ENCODE measurements at places on chromosomes 7 and 10. TPM values are rescaled to one million over a fixed set of nuclear protein-coding genes. Genes with fewer than 3 reads are reported as not detected.

FAM13C gene
- total RNA-seq: 44.3 TPM

ZNF727 gene
- total RNA-seq: 1.6 TPM

AHR gene
- total RNA-seq: 20.1 TPM

CFAP43 gene
- 27.7 TPM for total RNA-seq

AGR3 gene
- total RNA-seq: not detected

MLLT10 gene
- total RNA-seq: 50.5 TPM

STAG3 gene
- 0.69 TPM for total RNA-seq

LGI1 gene
- total RNA-seq: 52.8 TPM

OR6B1 gene
- total RNA-seq: not detected

AKR1D1 gene
- not detected for total RNA-seq

GDF2 gene
- total RNA-seq: 0.23 TPM

MRPS17 gene
- total RNA-seq: 27.7 TPM

UNCX gene
- total RNA-seq: 2.3 TPM

VWA2 gene
- 3.2 TPM for total RNA-seq

MEOX2 gene
- total RNA-seq: 0.23 TPM

IL6 gene
- total RNA-seq: not detected

ARMH3 gene
- total RNA-seq: 22.6 TPM

ANKRD61 gene
- 0.46 TPM for total RNA-seq

OR2A1 gene
- total RNA-seq: not detected

COL26A1 gene
- 31.6 TPM for total RNA-seq

PCLO gene
- total RNA-seq: 77.5 TPM

Data from diencephalon (tissue), 1 donor.